Stimulated activated CD8-positive, alpha-beta memory T cell treated with anti-CD3 and anti-CD28 coated beads, Interleukin-2, amount 100 ng/mL, for 1 hour (primary cell): ENCODE measurements at places on chromosomes 3 and 15.

DNA sequence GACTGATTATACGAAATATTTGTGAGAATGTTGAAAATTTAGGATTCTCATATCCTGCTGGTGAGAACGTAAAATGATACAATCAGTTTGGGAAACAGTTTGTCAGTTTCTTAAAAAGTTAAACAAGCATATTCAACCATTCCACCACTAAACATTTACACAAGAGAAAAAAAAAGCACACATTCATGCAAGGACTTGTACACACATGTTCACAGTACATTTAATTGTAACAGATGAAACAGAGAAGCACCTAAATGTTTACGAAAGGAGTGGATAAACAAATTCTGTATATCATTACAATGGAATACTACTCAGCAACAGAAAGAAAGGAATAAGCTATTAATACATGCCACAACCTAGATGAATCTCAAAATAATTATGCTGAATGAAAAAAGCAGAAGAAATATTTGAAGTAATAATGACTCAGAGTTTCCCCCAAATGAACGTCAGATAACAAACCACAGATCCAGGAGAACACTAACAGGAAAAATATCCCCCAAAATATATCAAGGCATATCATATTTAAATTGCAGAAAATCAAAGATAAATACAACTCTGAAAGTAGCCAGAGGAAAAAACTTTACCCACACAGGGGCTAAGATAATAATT, 14.3 kb downstream of the ANKRD28 start:
- no peak for DNase-seq

DNA sequence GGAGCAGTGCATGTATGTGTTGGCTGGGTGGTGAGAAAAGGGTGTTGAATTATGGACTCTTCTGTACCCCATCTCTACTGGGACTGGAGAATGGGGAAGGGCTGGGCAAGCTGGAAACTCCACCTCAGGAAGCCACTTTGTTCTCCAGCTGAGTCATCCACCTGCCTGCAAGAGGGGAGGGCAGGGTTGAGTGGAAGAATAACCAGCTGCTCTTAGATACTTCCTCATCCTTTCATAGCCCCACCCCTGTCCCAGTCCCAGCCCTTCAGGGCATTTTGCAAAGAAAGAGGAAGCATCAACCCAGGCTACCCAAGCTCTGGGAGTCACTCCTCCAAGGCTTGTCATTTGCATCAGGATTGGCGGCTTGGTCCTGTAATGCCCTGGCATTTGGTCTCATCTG, 33.1 kb downstream of the RAB11A start:
- no peak for DNase-seq

DNA sequence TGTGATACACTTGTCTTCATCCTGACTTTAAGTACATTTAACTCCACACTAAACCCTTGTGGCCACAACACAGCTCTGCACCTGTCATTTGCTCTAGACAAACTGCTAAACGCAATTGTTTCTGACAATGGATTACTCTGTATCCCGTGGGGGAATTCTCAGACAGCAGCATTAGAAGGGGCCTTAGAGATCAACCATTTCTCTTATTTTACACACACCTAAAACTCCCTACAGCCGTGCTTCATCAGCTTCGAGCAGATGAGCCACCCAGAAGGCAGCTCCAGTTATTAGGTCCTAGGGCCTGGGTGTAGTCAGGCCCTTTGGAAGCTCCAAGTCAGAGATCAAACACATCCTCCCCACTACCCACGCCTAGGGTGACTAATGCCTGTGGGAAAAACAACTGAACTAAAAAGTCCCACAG, 1.3 kb upstream of the IL12A start:
- no peak for DNase-seq

DNA sequence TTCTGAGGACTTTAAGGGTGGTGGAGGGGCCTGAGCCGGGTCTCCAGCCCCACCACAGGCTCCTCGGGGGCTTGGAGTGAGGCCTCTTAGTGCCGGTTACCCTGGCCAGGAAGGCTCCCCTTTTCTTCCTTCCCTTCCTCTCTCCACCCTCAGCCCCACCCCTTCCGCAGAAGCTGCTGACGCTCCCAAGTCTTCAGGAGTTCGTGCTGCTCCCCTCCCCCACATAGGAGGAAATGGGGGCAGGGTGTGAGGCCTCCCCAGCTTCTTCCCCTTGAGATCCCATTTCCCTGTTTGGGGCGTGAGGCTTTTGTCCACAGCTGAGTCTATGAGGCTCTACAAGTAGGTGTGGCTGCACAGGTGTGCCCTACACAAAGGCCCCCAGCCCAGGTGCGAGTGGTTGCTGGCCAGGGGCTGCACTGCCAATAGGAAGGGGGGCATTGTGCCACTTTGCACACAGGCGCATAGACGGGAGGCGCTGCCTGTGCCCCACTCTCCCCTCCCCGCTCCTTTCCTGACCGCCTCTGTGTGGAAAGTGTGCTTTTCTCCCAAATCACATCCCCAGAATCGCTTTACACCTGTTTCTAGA, 915 bp upstream of the CALML4 start:
- no peak for DNase-seq

DNA sequence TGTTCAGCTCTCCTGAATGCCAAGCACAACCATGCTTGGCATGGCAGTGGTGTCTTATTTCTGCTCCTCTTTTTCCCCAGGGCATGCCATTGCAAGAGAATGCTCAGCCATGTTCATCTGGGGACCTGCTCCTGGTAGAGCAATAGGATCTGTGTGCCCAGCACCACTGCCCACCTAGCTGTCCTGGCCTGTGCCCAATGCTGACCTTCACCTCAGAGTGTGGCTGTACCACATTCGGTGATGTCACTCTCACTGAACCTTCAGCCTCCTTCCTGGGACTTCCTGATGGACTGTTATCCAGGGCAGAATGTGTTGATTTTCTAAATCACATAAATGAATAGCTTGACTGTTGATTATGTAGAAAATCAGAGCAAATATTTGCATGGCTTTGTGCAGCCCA, 42.0 kb downstream of the AGTR1 start:
- no peak for DNase-seq

GRCh38 chr15:101029971-101030661, 111.0 kb downstream of the LRRK1 start:
- DNase-seq = no peak

DNA sequence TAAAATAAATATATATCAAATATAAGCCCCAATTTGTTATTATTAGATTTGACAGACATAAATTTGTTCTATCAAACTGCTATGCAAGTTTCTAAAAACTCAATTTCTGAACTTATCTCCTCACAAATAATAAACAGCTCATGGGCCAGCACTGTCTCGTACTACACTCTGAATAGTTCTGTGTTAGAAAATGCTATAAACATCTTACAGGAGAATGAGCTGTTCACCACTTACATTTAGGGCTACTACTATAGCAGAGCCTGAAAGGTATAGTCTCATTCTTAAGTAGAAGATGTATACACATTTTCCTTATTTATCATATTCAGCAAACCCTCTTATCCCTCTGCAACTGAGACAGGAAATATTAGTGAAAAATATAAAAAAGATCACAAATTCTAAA, 12.6 kb downstream of the SLC12A6 start:
- DNase-seq = no peak

- DNase-seq = no peak
Observed at GRCh38 chr3:41370307-41370706, 171.0 kb downstream of the CTNNB1 start.
